ENCODE measurements at places on chromosomes 7 and 10.

DNA sequence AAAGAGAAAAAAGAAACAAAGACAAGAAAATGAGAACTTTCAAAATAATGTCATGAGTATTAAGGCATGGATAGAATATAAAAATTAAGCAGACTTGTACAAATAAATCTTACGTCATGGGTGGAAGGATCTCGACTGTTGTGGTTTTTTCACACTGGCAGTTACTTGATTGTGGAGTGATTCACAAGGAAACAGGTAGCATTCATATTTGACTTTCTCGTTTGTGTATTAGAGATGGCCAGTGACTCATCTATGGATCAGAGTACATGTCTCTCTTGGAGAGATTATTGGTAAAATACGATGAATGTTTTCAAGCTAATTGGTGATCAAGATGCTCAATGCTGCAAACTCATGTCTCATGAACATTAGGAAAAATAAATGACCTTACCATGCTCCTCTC, 564.3 kb downstream of the GATA3 start:
- peak; percentile 64 for DNase-seq

GRCh38 chr7:155545348-155545747, 1.0 kb downstream of the CNPY1 start:
- no peak for DNase-seq

DNA sequence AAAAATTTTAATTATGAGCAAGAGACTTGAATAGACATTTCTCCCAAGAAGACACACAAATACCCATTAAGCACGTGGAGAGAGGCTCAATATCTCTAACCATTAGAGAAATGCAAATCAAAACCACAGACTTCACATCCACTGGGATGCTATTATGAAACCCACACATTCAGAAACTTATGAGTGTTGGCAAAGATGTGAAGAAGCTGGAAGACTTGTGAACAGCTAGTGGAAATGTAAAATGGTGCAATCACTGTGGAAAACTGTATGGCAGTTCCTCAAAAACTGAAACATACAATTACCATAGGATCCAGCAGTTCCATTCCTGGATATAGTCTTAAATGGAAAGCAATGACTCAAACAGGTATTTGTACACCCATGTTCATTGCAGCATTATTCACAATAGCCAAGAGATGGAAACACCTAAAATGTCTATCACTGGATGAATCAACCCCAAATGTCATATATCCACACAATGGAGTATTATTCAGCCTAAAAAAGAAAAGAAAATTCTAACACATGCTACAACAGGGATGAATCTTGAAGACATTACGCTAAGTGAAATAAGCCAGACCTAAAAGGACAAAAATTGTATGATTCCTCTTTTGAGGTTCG, 53.5 kb upstream of the FRMD4A start:
- DNase-seq, result no peak

DNA sequence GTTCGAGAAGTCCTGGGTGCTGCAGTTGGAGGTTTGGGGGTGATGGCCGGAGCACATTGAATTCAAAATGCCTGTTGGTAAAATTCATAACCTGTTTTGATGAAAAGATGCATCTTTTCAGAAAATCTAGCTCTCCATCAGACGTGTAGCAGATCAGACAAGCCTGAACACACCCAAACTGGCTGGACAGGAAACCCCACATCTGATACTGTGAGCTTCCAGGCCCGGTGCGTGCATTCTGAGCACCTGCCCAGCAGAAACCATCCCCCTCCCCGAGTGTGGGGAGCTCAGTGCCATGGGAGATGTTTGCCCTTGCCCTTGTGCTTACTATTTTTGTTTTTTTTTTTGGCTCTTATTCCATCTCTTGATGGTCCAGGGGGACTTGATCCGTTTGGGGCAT, 417.1 kb downstream of the TCERG1L start:
- DNase-seq, result no peak

DNA sequence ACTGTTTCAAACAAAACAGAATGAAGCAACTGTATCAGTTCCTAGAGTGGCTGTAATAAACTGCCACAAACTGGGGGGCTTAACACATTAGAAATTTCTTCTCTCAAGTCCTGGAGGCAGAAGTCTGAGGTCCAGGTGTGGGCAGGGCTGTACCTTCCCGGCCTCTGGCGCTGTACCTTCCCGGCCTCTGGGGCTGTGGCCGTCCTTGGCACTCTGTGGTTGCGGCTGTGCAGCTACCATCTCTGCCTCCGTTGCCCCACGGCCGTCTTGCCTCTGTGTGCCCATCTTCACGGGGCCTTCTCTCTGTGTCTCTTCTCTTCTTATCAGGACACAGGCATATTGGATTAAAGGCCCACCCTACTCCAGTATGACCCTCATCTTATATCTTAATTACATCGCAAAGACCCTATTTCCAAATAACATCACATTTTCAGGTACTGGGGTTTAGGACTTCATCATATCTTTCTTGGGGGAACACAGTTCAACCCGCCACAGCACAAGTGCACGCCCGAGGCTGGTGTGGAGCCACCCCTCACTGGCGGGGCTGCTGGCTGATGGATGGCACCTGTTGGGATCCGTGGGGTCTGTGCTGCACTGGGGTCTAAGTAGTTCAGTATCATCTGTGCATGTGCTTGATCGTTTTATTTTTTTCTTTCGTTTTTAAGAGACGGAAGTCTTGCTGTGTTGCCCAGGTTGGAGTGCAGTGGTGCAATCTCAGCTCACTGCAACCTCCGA, 123.2 kb downstream of the ACTR3B start:
- DNase-seq, result no peak

DNA sequence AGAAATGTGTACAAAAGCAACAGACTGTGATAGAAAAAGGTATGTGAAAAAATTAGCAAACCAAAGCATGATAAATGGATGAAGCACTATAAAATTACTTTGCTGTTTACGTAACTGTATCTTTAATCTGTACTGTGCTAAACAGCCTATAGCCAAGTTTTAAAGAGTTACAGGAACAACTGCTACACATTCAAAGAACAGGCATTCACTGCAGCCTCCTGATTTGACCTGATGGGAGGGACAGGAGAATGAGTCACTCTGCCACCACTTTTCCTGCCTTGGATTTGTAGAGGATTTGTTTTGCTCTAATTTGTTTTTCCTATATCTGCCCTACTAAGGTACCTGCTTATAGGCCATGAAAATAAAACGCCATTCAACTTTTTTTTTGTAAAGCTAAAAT, 116.1 kb downstream of the FANK1 start:
- no peak for DNase-seq

- no peak for DNase-seq
These were observed 36.1 kb downstream of the AVL9 start for GRCh38 chr7:32531402-32531801.

DNA sequence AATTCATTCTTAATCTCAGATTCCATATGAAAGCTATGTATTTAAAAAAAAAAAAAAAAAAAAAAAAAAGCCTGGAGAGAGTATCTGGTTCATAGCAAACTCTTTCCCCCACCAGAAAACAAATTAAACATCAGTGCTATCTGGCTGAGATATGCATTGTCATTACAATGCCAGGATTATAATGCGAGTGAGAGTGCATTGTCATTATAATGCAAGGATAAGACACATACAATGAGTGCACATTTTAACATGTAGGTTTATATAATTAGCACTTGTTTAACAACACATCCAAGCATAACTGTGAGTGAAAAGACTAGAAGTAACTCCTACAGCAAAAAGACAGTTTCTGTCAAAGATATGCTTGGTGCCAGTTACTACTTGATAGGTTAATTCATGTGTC, 48.1 kb downstream of the ITPRID1 start:
- no peak for DNase-seq

- peak; percentile 25 for DNase-seq
These were observed 83.2 kb downstream of the FOXL3 start for GRCh38 chr7:372932-373791.

GRCh38 chr10:125079091-125079600, 81.2 kb downstream of the CTBP2 start:
- no peak for DNase-seq

All from HT-29 (cell line).